ENCODE measurements at places on chromosomes 13 and 19. TPM values are rescaled to one million over a fixed set of nuclear protein-coding genes. Genes with fewer than 3 reads are reported as not detected.

DNA sequence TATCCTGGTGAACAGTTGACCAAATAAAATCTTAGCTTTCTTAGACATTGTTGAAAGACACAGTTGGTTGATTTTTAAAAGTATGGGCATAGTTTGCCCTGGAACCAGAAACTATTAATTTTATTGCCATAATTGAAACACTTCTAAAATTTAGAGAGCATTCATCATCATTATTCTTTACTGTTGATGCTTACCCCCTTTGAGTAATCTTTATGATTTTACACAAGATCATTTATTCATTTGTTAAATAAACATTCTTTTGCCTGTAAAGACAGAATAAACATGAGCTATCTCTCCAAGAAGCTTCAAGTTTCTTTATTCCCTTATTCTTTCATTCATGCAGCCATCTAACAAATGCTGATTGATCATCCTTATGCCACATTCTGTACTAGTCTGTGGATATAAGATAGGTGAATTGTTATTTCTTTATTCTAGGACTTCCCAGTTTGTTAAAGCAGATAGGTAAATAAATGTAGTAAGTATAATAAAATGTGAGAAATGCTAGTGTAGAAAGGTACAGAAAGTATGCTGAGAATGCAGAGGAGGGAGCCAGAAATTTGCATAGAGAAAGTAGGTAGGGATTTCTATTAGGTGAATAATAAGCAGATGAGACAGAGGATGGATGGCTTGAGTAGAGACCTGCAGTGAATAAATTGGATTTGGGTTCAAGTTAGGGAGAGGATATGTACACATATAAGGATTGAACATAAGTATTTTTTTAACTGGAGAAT lies 8.2 kb downstream of the SERTM1 start:
- no peak for DNase-seq

DNA sequence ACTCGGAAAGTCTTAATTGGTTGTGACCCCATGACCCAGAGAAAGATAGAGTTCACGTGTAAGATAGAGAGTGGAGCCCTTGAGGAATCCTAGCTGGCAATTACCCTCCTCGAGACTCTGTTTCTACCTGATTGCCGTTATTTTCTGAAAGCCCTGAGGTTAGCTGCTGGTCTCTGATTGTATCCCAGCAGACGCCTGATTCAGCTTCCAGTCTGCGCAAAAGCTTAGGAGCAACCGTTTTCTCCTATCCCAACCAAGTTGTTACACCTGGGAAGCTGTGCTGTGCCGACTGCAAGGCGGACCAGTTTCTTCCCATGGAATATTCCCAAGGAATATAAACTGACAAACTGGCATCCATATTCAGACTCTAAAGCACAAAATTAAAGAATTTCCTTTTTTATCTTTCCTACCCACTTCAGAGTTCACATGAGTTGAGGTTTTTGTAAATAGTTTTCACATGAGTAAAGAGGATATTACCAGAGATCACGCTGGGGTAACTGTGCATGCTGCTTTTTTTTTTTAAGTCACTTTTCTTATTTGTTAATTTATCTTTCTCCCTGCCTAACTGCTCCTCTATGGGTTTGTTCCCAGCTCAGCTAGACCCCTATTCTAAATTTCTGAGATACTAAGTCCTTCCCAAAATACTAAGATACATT lies 1.5 kb upstream of the TRPC4 start:
- DNase-seq: no peak

The TNFSF9 gene
- 0.17 TPM for total RNA-seq

GRCh38 chr13:50711996-50712395 lies 131.5 kb downstream of the DLEU7 start:
- DNase-seq: no peak

DNA sequence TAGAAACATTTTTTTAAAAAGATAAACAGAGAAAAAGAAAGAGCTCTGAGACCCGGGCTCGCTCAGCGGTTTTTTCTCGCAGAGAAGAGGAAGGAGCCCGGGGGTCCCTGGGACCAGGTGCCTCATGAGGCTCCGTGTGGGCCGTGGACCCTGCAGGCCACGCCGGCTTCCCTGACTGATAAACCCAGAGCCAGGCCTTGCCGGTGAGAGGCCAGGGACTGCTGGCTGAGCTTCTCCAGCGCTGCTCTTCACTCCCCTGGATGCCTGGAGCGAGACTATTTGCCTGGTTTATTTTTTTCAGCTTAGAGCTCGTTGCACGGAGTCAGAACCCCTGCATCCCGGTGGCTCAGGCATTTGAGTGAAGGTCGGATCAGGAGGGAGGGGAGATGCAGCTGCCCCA lies 53.4 kb upstream of the F7 start:
- peak; percentile 32 for DNase-seq

DNA sequence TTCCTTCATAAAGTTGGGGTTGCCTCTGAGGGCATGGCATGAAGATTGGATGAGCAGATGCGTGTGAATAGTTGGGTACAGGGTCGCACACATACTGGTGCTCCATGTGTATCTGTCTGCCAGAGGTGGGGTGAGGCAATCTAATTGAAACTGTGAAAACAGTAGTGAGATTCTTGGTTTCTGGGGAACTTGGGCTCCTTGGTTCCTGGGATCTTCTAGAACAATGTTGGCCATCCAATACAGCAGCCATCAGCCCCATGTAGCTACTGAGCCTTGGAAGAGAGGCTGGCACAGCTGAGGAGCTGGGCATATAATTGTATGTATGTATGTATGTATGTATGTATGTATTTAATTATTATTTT lies 616 bp downstream of the FCHO1 start:
- DNase-seq: no peak

DNA sequence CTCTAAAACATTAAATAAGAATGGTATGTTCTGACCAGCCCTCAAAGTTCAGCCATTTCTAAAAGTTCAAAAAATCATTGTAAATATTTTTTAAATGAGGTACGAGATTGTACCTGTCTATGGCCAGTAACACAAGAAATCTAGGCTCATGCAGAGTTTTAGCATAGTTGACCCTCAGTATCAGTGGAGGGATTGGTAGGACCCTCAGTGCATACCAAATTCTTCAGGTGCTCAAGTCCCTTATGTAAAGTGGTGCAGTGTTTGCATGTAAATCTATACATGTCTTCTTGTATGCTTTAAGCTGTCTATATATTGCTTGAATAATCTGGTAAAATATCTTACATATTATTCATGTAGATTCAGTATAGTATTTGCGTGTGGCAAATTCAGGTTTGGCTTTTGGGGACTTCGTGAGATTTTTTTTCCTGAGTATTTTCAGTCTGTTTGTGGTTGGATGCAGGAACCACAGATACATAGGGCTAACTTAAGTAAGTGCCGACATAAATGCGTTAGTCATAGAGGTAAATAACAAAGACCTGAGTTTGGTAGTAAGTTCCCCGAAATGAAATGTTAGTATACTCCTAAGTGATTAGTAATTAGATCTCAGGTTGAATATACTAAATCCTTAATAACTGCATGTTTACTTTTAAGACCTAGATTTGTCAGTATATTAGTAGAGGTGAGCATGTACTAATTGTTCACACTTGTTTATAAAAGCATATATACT lies 7.8 kb downstream of the MIR17HG start:
- no peak for DNase-seq

Data from right cardiac atrium (tissue), 5 donors.